ENCODE measurements at places on chromosomes 5 and 9.

DNA sequence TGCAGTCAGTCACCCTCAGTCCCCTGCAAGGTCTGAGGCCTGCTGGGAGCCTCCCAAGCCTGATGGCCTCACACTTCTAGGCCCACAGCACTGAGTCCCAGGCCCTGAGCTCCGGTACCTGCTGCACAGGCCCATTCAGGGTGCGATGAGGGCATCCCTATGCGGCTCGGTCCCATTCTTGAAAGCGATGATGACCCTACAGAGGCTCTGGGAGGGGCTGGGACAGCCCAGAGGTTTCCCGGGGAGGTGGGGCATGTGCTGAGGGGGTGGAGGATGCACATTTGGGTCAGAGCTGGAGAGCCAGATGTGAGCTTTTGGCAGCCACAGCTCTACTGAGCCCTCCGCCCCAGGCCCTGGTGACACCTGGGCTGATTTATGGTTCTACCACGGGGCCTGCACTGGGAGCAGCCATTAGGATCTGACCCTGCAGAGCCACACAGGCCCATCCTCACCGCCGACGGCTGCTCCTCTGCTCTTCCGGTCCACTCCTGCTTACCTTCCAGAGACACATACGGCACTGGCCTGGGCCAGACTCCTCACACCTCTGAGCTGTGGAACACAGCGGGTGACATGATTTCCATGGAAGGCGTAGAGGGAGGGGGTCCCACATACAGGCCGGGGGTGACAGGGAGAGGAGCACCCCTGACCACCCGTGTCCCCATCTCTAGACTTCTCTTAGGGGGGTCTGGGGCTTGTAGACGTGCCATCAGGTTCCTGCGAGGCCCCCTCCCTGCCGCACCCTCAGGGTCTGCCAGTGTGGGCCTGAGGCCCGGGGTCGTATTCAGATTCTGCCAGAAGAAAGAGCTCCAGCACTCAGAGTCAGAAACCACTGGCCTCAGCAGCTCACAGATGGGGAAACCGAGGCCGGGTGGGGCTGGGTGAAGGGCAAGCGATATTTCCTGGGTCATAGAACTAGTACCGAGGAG lies 53.4 kb downstream of the COL23A1 start:
- no peak for DNase-seq

GRCh38 chr5:9789777-9790176 lies 159.6 kb upstream of the TAS2R1 start:
- DNase-seq: no peak

GRCh38 chr5:143605403-143606005 lies 202.0 kb upstream of the NR3C1 start:
- no peak for DNase-seq

DNA sequence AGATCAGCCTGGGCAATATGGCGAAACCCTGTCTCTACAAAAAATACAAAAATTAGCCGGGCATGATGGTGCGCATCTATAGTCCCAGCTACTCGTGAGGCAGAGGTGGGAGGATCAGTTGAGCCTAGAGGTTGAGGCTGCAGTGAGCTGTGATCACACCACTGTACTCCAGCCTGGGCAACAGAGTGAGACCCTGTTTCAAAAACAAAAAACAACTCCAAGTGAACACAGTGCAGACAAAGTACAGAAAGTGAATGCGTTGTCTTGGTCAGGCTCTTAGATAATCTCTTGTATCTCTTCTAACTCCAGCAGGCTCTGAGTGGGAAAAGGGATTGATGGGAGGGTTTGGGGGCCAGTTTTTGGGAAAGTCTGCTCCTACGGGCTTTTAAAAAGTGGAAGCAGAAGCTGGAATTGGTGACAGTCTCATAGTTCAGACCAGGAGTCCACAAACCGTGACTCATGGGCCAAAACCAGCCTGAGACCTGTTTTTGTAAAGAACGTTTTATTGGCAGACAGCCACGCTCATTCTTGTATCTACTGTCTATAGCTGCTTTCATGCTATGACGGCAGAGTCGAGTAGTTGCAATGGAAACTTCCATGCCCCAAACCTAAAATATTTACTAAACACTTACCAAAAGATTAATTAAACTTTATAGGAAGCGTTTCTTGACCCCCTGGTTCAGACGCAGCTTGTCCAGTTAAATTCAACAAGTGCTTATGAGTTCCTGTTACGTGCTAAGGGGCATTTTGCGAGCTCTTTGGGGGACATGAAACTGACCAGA lies 32.9 kb downstream of the NDST1 start:
- no peak for DNase-seq

DNA sequence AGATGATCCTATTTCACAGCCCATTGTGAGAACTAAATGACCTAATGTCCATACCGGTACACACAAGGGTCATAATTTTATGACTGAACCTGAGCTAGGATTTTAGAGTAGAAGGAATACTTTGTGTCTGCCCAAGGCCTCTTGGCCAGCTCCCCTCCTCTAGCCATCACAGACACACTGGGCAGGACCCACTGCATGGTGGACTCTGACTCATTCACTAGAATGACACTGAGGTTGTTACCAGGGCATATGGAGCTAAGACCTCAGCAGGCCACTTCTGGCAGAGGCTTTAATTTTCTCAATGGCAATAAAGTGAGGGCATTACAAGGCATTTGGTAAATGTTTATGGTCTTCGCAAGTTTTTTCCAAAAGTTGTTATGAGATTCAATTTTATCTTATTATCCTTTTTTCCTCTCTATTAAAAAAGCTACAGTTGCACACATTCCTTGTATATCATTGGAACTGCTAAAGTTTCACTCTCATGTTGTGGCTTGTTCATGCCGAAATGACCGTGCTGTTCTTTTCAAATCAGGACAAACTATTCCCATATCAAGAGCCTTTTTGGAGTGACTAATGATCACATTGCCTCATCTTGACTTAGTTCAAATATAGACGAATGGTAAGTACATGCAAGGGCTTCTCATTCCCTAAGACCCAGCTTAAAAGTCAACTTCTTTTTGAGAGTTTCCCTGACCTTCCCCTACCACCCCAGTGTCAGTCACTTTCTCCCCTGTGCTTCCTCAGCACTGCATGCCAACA lies 595.7 kb downstream of the ACTL7B start:
- DNase-seq: no peak

DNA sequence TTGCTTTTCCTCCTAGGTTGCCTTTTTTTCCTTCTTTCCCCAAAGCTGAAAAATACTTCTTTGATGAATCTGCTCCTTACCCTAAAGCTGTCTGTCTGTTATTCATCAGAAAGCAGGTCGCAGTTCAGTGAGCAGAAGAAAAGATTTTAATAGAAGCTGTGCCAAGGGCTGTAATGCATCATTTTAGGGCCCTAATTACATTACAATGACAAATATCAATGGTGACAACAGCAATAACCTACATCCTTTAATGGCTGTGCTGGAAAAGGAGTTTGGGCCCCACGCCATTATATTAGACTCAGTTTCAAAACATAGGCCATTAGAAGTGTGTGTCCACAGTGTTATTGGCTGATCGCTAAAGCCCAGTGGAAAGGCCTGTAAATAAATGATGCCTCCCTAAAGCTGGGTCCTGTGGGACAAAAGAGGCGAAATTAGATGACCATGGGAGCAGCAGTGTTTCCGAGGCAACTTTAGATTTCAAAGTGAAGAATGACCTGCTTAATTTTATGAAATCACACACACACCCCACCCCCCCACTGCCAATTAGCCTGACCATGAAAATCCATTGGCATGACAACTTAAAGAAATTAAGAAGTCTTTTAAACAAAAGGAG lies 38.4 kb downstream of the TLE4 start:
- DNase-seq: no peak

DNA sequence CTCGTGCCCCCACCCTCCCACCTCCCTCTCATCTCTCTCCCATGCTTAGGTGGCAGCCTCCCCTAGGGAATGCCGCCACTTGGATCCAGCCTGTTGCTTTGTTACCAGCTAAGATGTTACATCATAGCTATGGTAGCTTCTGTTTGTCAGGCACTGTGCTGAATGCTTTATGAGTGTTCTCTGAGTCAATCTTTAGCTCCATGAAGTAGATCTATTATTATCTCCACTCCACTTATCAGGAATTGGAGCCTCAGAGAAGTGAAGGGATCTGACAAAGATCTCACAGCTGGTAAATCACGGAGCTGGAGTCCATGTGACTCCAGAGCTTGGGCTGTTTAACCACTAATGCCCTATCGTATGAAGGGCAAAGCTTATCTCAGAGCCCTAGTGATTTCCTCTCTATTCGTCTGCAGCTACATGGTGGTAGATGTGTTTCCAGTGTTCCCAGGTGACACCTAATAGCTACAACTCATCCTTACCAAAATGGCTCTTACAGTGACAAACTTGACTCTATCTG lies 54.1 kb downstream of the GARNL3 start:
- DNase-seq: no peak

GRCh38 chr5:148561801-148562311 lies 92.5 kb downstream of the HTR4 start:
- DNase-seq: no peak

DNA sequence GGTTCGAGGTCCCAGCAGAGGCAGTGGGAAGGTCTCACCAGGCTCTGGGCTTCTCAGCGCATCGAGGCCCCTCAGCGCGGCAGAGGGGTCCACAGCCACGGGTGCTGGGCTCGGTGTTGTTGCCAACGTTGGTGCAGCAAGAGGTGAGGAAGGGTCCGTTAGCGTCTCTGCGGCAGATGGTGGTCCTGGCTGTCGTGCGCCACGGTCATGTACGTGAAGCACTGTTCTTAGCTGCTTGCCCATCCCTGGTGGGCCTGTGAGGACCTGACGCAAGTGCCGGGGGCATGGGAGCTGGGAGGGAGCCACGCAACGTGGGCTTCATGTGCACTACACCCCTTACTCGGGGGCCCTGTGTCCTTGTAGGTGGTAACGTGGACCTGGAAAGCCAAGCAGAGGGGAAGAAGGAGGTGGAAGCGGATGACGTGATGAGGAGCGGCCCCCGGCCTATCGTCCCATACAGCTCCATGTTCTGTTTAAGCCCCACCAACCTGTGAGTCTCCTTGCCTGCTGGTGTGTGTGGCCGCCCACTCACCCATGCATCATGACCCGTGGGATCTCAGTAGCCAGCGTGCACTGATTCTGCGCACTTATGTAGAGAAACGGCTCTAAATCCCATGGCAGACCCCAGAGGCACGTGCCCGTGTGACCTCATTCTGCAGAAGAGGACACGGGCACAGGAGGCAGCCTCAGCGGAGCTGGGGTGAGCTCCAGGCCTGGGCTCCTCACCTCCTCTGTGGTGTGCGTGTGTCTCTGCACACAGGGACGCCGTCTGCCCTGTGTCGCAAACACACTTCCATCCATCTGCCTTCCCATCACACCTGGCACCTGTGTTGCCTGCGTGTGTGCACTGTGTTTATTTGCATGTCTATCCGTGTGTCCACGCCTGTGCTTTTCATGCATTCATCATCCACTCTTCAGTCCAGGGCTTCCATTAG lies 166.1 kb downstream of the CACNA1B start:
- DNase-seq: no peak

Measured in activated CD4-positive, alpha-beta T cell treated with anti-CD3 and anti-CD28 coated beads, Interleukin-2, amount 50 U/mL, for 4 hours (primary cell).